ENCODE measurements at places on chromosomes 11 and 22. TPM values are rescaled to one million over a fixed set of nuclear protein-coding genes. Genes with fewer than 3 reads are reported as not detected.

The KRTAP5-2 gene
- total RNA-seq: not detected

The CNGA4 gene
- total RNA-seq: 0.27 TPM

The SYTL2 gene
- total RNA-seq: 52.2 TPM

The PRAME gene
- total RNA-seq: not detected

The CELSR1 gene
- 24.2 TPM for total RNA-seq
